ENCODE measurements at places on chromosomes 2 and 18.

- DNase-seq, result no peak
- no peak overlapping the region for H3K4me3 ChIP-seq
- H3K36me3 ChIP-seq, result peaks cover 8% of the 10 kb centered on the region
- H3K27ac ChIP-seq, result no peak overlapping the region
Measured at GRCh38 chr2:60764736-60765534, 8.9 kb downstream of the PAPOLG start.

- H3K27ac ChIP-seq, result no peak overlapping the region
- no peaks in the 10 kb centered on the region for H3K27me3 ChIP-seq
- no peak for DNase-seq
- no peaks in the 10 kb centered on the region for H3K36me3 ChIP-seq
- H3K4me1 ChIP-seq, result peaks cover 2% of the 10 kb centered on the region
Measured at GRCh38 chr2:127012868-127013267, 94.1 kb downstream of the BIN1 start.

DNA sequence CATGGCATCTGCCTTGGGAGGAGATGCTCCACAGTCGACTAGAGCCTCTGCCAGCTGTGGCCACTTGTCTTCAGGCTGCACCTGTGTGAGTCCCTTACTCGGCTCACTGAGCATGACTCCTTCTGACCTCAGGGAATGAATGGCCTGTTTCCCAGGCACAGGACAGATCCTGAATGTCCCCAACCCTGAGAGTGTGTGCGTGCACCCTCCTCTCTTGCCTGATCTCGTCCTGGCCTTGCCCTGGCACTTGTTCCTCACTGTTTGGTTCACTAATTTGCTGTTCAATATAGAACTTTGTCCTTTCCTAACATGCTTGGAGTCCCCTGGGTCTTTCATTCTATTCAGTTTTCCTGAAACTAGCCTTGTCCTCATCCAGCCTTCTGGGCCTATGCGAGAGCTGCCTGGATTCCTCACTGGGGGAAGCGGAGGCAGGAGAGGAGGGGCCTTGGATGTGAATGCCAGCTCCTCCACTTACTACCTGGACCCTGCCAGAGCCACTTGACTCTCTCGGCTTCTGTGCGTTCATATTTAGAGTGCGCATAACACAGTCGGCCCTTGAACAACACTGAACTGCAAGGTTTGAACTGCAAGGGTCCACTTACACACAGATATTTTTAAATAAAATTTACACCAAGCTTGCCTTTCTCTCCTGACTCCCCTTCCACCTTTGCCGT, 184.8 kb downstream of the ACKR3 start:
- no peaks in the 10 kb centered on the region for H3K4me1 ChIP-seq
- H3K27ac ChIP-seq, result no peak overlapping the region
- H3K4me3 ChIP-seq, result no peak overlapping the region
- H3K27me3 ChIP-seq, result no peaks in the 10 kb centered on the region

DNA sequence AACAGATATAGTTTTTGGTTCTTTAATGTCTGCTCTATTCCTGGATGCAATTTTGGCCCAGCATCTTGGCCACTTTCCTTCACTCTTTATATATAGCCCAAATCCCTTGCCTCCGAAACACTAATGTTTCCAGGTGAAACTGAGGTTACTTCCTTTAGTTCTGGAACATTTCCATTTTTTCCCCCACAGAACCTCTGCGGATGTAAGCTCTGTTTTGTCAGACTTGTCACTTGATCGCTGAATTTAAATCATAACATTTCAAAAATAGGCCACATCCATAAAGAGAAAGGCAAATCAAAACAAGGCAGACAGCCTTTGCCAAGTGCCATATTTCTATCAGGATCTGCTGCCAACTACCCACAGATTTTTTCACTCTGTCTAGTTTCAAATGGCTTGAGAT, 115.1 kb downstream of the ANKRD44 start:
- no peak overlapping the region for H3K27ac ChIP-seq
- no peak overlapping the region for H3K4me3 ChIP-seq
- no peaks in the 10 kb centered on the region for H3K36me3 ChIP-seq
- no peaks in the 10 kb centered on the region for H3K4me1 ChIP-seq
- H3K27me3 ChIP-seq, result no peaks in the 10 kb centered on the region

GRCh38 chr18:48364146-48364545, 45.0 kb downstream of the ZBTB7C start:
- H3K4me1 ChIP-seq, result peaks cover 4% of the 10 kb centered on the region
- H3K27ac ChIP-seq, result no peak overlapping the region
- no peak for DNase-seq
- no peak overlapping the region for H3K4me3 ChIP-seq
- H3K27me3 ChIP-seq, result no peaks in the 10 kb centered on the region

DNA sequence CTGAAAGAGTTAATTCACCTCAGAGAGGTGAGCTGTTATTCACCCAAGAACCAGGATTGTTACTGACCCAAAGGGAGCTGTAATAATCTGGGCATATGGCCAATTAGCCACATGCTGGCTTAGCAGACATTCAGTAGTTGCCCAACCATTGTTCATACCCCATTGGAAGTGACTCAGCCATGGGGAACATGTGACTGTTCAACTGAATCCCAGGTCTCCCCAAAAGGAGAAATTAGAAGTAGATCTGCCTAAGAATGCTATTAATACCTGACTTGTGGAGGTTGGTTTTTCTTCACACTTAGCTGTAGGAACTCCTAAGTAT, 272.6 kb upstream of the UBE2E3 start:
- H3K27ac ChIP-seq, result no peak overlapping the region
- no peaks in the 10 kb centered on the region for H3K27me3 ChIP-seq
- H3K4me1 ChIP-seq, result no peaks in the 10 kb centered on the region
- no peak overlapping the region for H3K4me3 ChIP-seq

- no peaks in the 10 kb centered on the region for H3K27me3 ChIP-seq
- DNase-seq, result no peak
- H3K27ac ChIP-seq, result no peak overlapping the region
- no peaks in the 10 kb centered on the region for H3K36me3 ChIP-seq
- H3K4me1 ChIP-seq, result no peaks in the 10 kb centered on the region
Measured at GRCh38 chr2:240278661-240279060, 138.2 kb upstream of the OTOS start.

- H3K36me3 ChIP-seq, result no peaks in the 10 kb centered on the region
- peaks cover 38% of the 10 kb centered on the region for H3K4me1 ChIP-seq
- no peak overlapping the region for H3K4me3 ChIP-seq
- H3K27ac ChIP-seq, result peak overlapping the region; percentile 58
Measured at GRCh38 chr2:85255813-85256594, 71.8 kb downstream of the TGOLN2 start.

DNA sequence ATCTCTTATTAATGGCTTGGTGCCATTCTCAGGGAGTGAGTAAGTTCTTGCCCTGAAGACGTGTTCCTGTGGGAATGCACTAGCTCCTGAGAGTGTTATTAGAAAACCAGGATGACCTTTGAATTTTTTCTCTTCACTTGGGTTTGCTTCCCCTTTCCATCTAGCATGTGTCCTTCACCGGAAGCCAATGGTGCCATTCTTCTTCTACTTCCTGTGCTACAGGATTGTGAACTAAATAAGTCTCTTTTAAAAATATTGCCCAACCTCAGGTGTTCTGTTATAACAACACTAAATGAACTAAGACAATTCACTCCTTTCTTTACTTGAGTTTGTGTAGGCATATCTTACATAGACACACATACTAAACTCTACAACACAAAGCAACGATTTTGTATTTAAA, 447.0 kb downstream of the SOX11 start:
- no peak overlapping the region for H3K4me3 ChIP-seq
- no peaks in the 10 kb centered on the region for H3K27me3 ChIP-seq
- no peak for DNase-seq
- no peaks in the 10 kb centered on the region for H3K4me1 ChIP-seq
- no peaks in the 10 kb centered on the region for H3K36me3 ChIP-seq

- no peaks in the 10 kb centered on the region for H3K4me1 ChIP-seq
- H3K36me3 ChIP-seq, result no peaks in the 10 kb centered on the region
- no peak overlapping the region for H3K4me3 ChIP-seq
- no peak for DNase-seq
- H3K27ac ChIP-seq, result no peak overlapping the region
Measured at GRCh38 chr2:7771781-7772180, 854.6 kb downstream of the RNF144A start.

DNA sequence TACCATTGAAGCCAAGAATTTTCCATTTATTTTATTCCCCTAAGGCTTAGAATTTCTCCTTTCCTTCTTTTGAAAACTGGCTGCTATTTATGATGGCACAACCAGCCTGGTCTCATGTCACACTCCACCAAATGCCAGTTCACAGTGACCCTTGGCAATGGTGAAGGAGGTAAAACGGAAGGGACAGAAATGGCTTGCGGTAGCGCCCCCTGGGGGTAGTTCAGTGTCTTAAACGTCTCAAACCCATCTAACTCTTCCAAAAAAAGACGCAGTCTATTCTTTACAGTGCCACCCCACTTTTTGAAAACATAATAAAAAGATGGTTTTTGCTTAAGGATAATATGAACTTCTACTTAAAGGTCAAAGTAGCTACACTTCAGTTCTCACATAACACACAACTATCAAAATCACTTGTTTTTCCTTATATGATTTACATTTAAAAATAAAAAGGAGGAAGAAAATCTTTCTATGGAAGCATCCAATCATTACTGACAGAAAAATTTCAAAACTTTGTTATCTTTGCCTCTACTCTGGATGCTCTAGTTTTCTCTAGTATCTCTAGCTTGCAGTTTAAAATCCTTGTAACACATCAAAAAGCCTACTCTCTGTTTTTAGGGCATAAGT, 28.0 kb downstream of the PNO1 start:
- H3K4me1 ChIP-seq, result no peaks in the 10 kb centered on the region
- H3K27ac ChIP-seq, result no peak overlapping the region
- H3K4me3 ChIP-seq, result no peak overlapping the region
- no peaks in the 10 kb centered on the region for H3K27me3 ChIP-seq
- H3K36me3 ChIP-seq, result peaks cover 2% of the 10 kb centered on the region

- H3K27me3 ChIP-seq, result no peaks in the 10 kb centered on the region
- no peaks in the 10 kb centered on the region for H3K36me3 ChIP-seq
- no peak overlapping the region for H3K4me3 ChIP-seq
- no peak for DNase-seq
Measured at GRCh38 chr18:79879566-79879965, 71.9 kb downstream of the SLC66A2 start.

GRCh38 chr2:126754240-126755004, 98.5 kb downstream of the GYPC start:
- no peaks in the 10 kb centered on the region for H3K27me3 ChIP-seq
- H3K36me3 ChIP-seq, result no peaks in the 10 kb centered on the region
- no peak for DNase-seq
- H3K27ac ChIP-seq, result no peak overlapping the region

GRCh38 chr2:185381631-185382030, 357.0 kb upstream of the FSIP2 start:
- no peak overlapping the region for H3K27ac ChIP-seq
- no peak for DNase-seq
- no peak overlapping the region for H3K4me3 ChIP-seq
- H3K36me3 ChIP-seq, result no peaks in the 10 kb centered on the region

- no peak for DNase-seq
- H3K36me3 ChIP-seq, result no peaks in the 10 kb centered on the region
- no peaks in the 10 kb centered on the region for H3K4me1 ChIP-seq
- H3K27me3 ChIP-seq, result no peaks in the 10 kb centered on the region
Measured at GRCh38 chr18:60259052-60259681, 113.4 kb downstream of the MC4R start.

DNA sequence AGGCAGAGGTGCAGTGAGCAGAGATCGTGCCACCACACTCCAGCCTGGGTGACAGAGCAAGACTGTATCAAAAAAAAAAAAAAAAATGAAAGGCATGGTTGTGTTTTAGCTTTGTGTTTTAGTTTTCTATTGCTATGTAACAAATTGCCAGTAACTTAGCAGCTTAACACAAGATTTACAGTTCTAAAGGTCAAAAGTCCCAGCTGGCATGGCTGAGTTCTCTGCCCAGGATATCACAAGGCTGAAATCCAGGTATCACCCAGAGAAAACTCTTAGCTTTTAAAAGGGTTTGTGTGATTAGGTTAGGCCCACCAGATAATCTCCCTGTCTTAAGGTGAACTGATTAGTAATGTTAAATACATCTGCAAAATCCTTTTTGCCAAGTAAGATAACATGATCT, 107.7 kb upstream of the YPEL5 start:
- no peaks in the 10 kb centered on the region for H3K36me3 ChIP-seq
- no peak for DNase-seq
- no peak overlapping the region for H3K27ac ChIP-seq
- H3K4me3 ChIP-seq, result no peak overlapping the region

GRCh38 chr2:85680707-85681371, 12.8 kb upstream of the SFTPB start:
- H3K36me3 ChIP-seq, result no peaks in the 10 kb centered on the region
- H3K4me1 ChIP-seq, result no peaks in the 10 kb centered on the region
- no peak overlapping the region for H3K27ac ChIP-seq
- H3K27me3 ChIP-seq, result no peaks in the 10 kb centered on the region
- H3K4me3 ChIP-seq, result no peak overlapping the region

All from iPS DF 6.9 (cell line).